ENCODE measurements at places on chromosomes 2 and 18. TPM values are rescaled to one million over a fixed set of nuclear protein-coding genes. Genes with fewer than 3 reads are reported as not detected.

The COL4A4 gene
- 0.31 TPM for polyA plus RNA-seq

The TRIB2 gene
- polyA plus RNA-seq: 83.1 TPM

The HOXD8 gene
- 28.7 TPM for polyA plus RNA-seq

The ARHGAP28 gene
- polyA plus RNA-seq: 26.8 TPM

The KCNJ3 gene
- polyA plus RNA-seq: 0.38 TPM

The POTEJ gene
- 0.07 TPM for polyA plus RNA-seq

The NBAS gene
- 37.4 TPM for polyA plus RNA-seq

The LIMS4 gene
- polyA plus RNA-seq: 3.0 TPM

The KCNF1 gene
- 4.7 TPM for polyA plus RNA-seq

The ADRA2B gene
- polyA plus RNA-seq: 3.6 TPM

The ACTR2 gene
- polyA plus RNA-seq: 124 TPM

The RAD51AP2 gene
- 0.08 TPM for polyA plus RNA-seq

The SLC5A7 gene
- polyA plus RNA-seq: 0.05 TPM

The RNF125 gene
- polyA plus RNA-seq: 9.2 TPM

The TWIST2 gene
- polyA plus RNA-seq: 4.9 TPM

The C2orf92 gene
- polyA plus RNA-seq: 7.6 TPM

The ZNF638 gene
- 92.8 TPM for polyA plus RNA-seq

The ANO7 gene
- polyA plus RNA-seq: 0.50 TPM

The MC5R gene
- polyA plus RNA-seq: 2.6 TPM

The STPG4 gene
- not detected for polyA plus RNA-seq

The ZCCHC2 gene
- polyA plus RNA-seq: 6.2 TPM

The SGO2 gene
- polyA plus RNA-seq: 7.8 TPM

The REG3G gene
- polyA plus RNA-seq: not detected

The ITGB6 gene
- polyA plus RNA-seq: 47.6 TPM

The DLX1 gene
- polyA plus RNA-seq: 0.29 TPM

The IL1RL1 gene
- 0.34 TPM for polyA plus RNA-seq

The GPR55 gene
- not detected for polyA plus RNA-seq

The RESP18 gene
- not detected for polyA plus RNA-seq

The ALLC gene
- not detected for polyA plus RNA-seq

The MRPL30 gene
- polyA plus RNA-seq: 32.1 TPM

The SRD5A2 gene
- not detected for polyA plus RNA-seq

The PLGLB1 gene
- polyA plus RNA-seq: 1.4 TPM

The TBR1 gene
- polyA plus RNA-seq: 0.20 TPM

The FAM124B gene
- 8.1 TPM for polyA plus RNA-seq

The LAMA3 gene
- polyA plus RNA-seq: 2.4 TPM

The ASAP2 gene
- 20.7 TPM for polyA plus RNA-seq

The FBXO36 gene
- 2.8 TPM for polyA plus RNA-seq

The IL18R1 gene
- polyA plus RNA-seq: 1.1 TPM

The TPO gene
- 0.08 TPM for polyA plus RNA-seq

The TCF7L1 gene
- 41.3 TPM for polyA plus RNA-seq
